ENCODE measurements at places on chromosomes 4 and X.

DNA sequence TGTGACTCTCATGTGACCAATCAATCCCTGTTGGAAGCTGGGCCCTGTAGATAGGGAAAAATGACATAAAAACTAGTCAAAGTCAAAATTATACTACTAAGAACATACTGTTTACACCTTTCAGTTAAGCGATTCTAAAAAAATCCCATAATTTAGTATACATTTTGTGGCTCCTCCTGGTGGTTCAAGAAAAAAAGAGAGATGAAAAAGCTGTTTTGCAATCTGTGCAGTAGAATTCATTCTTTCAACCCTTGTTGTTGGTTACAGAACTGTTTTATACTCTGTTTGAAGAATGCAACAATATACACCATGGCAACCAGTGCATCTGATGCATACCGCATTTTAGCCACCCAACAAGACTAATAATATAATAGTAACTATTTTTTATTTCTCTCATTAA, 66.8 kb upstream of the ANK2 start:
- DNase-seq = no peak

DNA sequence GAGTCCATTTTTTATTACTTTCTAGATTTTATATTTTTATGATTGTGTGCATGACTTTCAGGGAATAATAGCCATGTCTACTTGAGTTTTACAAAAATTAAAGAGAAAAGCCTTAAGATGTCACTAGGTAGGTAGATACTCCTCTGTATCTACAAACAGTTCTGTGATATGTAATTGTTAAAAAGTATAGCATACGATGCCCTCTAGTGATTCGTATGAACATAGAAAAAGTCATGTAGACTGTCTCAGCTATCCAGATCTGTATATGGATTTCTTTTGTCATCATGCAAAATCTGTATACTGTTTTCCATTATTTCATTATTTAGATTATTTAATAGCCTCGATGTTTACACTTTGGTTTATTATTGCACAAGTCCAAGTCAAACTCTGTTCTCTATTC, 856.6 kb downstream of the CENPC start:
- DNase-seq = peak; percentile 41

GRCh38 chrX:46710425-46710824, 48.5 kb downstream of the SLC9A7 start:
- DNase-seq = no peak

GRCh38 chrX:49177338-49177833, 5.7 kb downstream of the PLP2 start:
- DNase-seq = no peak

Data from HS-27A (cell line).